ENCODE measurements at places on chromosomes 7 and 10.

GRCh38 chr10:28810057-28810870 is 132.9 kb downstream of the BAMBI start:
- no peak for DNase-seq

DNA sequence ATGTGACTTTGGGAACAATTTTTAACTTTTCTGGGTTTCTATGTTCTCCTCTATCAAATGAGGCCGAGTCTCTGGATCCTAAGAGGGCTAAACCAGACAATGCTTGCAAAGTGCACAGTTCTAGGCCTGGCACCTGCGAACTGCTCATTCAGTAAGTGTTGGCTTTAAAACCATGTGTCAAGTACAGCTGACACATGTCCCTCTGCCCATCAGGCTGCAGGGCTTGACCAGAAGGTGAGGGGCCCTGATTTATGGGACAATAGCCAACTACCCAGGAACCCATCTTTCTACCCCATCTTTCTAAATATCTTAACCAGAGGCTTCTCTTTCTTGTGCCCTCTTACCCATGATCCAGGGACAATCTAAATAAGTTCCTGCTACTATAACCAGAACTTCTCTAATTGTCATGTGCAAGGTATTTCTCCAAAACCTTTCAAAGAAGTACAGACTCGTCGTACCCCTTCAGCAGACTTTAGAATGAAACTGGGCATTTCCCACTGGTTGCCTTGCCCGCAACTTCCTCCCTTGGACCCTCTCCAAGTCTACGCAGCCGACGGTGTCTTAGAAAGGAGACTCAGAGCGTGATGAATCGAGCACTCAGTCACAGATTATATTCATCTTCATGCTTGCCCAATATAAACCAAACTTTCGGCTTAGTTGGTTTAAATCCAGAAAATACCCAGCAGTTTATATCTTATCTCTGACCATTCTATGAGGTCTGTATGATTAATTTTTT is 69.8 kb upstream of the STEAP1B start:
- peak; percentile 86 for DNase-seq

DNA sequence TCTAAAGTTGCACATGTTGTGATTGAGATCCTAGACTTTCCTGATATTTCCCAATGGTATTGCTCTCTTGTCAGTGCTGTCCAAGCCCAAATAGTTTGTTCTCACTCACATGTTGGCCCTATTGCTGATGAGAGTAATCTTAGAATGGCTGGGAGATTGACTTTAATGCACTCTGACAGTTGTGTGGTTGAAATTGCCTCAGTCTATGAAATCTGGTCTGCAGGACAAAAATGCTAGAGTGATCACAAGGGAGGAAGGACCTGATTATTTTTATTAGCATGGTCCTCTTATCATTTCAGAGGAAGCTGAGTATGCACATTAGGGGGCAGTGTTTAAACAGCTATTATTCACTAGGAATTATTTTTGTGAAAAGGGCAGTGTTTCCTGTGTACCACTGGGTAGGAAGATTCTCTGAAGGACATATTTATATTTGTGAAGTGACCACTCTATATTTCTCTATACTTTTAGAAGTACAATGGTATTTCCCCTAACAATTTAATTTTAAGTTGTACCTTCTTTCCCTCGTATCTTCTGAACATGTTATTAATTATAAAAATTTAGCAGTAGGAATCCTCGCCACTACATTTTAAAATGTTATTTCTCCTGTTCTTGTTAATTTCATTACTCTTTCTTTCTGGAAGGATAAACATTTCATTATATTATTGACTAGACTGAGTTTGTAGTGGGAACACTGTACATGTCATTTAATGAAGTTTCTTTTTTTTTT is 64.4 kb downstream of the SUGCT start:
- DNase-seq, result peak; percentile 60

- DNase-seq, result no peak
Observed at GRCh38 chr10:6296828-6297251, 94.1 kb downstream of the PFKFB3 start.
